ENCODE measurements at places on chromosomes 2 and 18.

DNA sequence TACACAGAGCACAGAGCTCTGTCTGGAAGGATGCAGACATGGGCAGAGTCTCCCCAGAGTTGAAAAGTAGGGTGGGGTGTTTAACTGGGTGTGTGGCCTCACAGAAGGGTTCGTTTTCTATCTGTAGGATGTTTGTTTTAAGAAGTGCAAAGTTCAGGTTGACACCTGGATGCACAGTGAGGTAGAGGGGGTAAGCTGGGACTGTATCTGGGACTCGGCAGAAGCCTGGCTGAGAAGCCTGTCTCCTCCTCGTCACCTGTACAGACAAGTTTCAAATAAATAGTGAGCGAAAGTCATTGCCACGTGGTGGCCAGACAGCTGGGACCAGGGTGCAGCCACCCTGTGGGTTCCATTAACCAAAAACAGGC lies 145.9 kb downstream of the KLHL29 start:
- no peak for DNase-seq

- no peak for DNase-seq
Measured at GRCh38 chr2:118723394-118723793, 124.1 kb downstream of the EN1 start.

- no peak for DNase-seq
Measured at GRCh38 chr2:139825726-139826125, 1045.5 kb upstream of the NXPH2 start.

DNA sequence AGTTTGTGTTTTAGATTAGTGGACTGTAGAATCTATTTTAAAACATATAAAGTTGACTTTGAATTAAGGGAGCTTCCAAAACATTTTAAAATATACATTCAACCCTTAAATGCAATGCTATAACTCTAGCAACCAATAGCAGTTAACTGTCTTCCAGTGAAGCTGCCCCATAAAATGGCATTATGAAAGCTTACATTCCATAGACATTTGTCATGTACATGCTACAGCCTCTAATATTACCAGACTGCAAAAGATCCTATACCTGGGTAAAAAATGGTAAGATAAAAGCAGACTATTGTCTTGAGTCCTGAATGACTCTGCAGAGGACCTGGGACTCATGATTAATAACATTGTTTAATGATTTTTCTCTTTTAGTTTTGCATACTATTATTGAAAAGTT lies 489.4 kb downstream of the LRP1B start:
- no peak for DNase-seq

GRCh38 chr2:26687801-26688200 lies 4.7 kb upstream of the KCNK3 start:
- no peak for DNase-seq

- no peak for DNase-seq
Measured at GRCh38 chr2:8177566-8177965, 504.3 kb upstream of the ID2 start.
